ENCODE measurements at places on chromosomes 6 and 20. TPM values are rescaled to one million over a fixed set of nuclear protein-coding genes. Genes with fewer than 3 reads are reported as not detected.

Gene PHF1
- total RNA-seq: 32.6 TPM

- no peaks in the 10 kb centered on the region for H3K36me3 ChIP-seq
- H3K27me3 ChIP-seq: no peaks in the 10 kb centered on the region
- H3K4me3 ChIP-seq: no peak overlapping the region
- no peak for DNase-seq
- no peaks in the 10 kb centered on the region for H3K4me1 ChIP-seq
Observed at GRCh38 chr6:113292646-113293422, 564.3 kb upstream of the MARCKS start.

- no peak overlapping the region for H3K4me3 ChIP-seq
- H3K27ac ChIP-seq: no peak overlapping the region
- H3K4me1 ChIP-seq: no peaks in the 10 kb centered on the region
- DNase-seq: no peak
Observed at GRCh38 chr6:81455641-81456040, 296.8 kb downstream of the TENT5A start.

DNA sequence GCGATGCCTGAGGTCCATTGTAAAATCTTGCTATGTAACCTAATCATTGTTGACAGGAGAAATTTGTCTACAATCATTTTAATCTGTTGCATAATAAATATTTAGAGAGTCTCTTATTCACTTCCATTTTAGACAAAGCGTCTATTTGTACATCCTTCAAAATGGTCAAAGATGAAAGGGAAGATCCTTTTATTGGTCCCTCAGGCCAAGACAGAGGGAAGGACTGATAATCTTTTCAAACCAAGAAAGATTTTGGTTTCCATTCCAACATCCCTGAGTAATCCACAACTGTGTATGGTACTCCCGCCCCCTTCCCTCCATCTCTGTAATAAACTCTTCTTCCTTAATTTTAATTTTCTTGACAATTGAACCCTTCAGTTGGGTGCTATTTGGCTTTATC lies 111.6 kb upstream of the SCP2D1 start:
- H3K27me3 ChIP-seq: no peaks in the 10 kb centered on the region
- H3K36me3 ChIP-seq: no peaks in the 10 kb centered on the region
- H3K4me1 ChIP-seq: no peaks in the 10 kb centered on the region
